CD4-positive, alpha-beta T cell treated with Interleukin-17A for 4 hours (primary cell): ENCODE measurements at places on chromosomes 12 and 14.

DNA sequence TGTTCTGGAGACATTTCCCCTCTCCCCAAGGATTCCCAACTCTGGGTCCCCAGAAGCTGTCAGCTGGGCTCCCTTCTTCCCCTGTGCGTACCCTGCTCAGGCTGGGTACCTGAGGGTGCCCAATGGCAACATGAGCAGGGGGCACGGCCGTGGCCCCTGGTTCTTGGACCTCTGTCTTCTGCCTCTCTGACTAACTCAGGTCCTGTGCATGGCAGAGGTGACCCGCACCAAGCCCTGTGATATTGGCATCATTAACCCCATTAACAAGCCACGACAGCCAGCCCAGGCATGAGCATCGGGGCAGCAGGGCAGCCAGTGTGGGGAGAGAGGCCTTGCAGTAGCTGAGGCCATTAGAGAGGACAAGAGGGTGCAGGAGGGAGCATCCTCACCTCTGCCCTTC, 28.4 kb downstream of the RTL1 start:
- DNase-seq = no peak

DNA sequence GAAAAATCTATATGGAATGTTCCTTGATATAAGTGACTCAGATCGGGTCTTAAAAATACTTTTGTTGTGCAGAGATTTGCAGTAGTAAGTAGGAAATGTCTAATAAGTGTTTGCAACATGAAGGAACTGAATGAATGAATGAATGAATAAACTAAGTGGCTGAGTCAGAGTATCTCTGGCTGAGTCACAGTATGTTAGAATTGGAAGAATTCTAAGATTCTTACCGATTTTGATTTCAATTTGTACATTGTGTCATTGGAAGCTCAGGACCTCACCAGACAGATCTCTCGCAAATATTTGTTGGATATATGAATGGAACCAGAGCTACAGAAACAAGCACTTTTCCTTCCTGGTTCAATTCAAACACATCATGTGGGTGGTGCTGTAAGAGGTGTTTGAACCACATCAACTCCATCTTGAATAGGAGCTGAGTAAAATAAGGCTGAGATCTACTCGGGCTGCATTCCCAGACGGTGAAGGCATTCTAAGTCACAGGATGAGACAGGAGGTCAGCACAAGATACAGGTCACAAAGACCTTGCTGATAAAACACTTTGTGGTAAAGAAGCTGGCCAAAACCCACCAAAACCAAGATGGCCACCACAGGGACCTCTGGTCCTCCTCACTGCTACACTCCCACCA, 123.9 kb upstream of the FOXN3 start:
- no peak for DNase-seq

- DNase-seq = no peak
Observed at GRCh38 chr12:26121323-26122060, 3.3 kb downstream of the BHLHE41 start.

GRCh38 chr12:93684716-93685115, 7.5 kb downstream of the CRADD start:
- DNase-seq = no peak

- no peak for DNase-seq
Observed at GRCh38 chr14:32588448-32589320, 259.6 kb downstream of the AKAP6 start.

GRCh38 chr14:78782551-78782950, 612.4 kb downstream of the NRXN3 start:
- no peak for DNase-seq

- no peak for DNase-seq
Observed at GRCh38 chr14:101730626-101731186, 30.8 kb upstream of the PPP2R5C start.

DNA sequence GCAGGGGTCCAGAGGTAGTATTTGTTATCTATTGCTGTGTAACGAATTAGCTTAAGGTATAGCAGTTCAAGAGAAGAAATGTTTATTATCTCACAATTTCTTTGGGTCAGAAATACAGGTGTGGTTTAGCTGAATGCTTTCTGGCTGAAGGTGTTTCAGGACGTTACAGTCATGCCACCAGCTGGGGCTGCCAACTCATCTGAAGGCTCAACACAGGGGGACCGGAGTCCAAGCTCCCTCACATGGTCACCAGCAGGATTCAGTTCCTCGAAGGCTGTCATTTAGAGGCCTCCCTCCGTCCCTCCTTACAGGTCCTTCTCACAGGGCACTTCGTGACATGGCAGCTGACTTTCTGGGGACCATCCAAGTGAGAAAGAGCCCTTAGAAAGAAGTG, 37.5 kb upstream of the SINHCAF start:
- no peak for DNase-seq

- no peak for DNase-seq
Observed at GRCh38 chr12:98244136-98244535, 271.3 kb upstream of the TMPO start.

GRCh38 chr12:39188689-39189088, 254.2 kb downstream of the KIF21A start:
- no peak for DNase-seq

DNA sequence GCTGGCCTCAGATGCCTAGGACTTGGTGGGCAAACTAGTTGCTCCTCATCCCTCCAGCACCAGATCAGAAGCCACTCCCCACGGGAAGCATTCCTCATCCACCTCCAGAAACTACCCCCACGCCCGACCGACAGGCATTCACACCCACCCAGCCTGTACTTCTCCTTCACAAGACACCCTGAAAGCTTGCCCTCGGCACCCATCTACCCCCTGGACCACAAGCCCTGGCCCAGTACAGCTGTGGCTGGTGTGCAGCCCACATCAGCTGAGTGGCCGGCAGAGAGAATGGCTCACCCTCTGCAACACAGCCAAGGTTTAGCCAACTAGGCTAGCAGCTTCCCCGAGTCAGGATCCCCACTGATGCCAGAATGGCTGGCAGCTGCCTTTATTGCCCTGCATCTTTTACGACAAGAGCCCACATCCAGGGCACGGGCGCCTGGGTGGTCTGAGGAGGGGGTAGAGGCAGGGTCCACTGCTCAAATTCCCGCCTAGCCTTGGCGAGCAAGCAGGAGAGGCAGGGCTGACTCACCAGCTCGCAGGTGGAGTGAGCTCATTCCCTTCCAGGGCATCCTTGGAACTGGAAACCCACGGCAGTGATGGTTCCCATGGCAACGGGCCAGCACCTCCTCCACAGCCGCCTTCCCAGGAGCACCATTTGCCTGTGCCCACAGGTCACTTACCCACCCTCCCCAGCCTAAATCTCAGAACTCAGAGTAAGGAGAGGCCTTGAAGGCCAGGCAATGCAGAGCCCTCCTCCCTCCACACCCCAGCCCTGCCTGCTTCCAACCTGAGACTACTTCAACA, 17.1 kb downstream of the ACTN1 start:
- DNase-seq = no peak

- DNase-seq = no peak
Observed at GRCh38 chr14:38409071-38409705, 153.3 kb upstream of the CLEC14A start.

- no peak for DNase-seq
Observed at GRCh38 chr12:115946867-115947695, 330.4 kb downstream of the MED13L start.
